ENCODE measurements at places on chromosomes 7 and 10. TPM values are rescaled to one million over a fixed set of nuclear protein-coding genes. Genes with fewer than 3 reads are reported as not detected.

AUTS2 gene
- total RNA-seq = 19.2 TPM

SLC13A4 gene
- 0.14 TPM for total RNA-seq

GIMAP1 gene
- total RNA-seq = not detected

OR2A2 gene
- not detected for total RNA-seq

- no peak for DNase-seq
Observed at GRCh38 chr7:15906436-15906835, 220.0 kb upstream of the MEOX2 start.

GRCh38 chr7:132407764-132408163 lies 168.5 kb downstream of the PLXNA4 start:
- no peak for DNase-seq

DNA sequence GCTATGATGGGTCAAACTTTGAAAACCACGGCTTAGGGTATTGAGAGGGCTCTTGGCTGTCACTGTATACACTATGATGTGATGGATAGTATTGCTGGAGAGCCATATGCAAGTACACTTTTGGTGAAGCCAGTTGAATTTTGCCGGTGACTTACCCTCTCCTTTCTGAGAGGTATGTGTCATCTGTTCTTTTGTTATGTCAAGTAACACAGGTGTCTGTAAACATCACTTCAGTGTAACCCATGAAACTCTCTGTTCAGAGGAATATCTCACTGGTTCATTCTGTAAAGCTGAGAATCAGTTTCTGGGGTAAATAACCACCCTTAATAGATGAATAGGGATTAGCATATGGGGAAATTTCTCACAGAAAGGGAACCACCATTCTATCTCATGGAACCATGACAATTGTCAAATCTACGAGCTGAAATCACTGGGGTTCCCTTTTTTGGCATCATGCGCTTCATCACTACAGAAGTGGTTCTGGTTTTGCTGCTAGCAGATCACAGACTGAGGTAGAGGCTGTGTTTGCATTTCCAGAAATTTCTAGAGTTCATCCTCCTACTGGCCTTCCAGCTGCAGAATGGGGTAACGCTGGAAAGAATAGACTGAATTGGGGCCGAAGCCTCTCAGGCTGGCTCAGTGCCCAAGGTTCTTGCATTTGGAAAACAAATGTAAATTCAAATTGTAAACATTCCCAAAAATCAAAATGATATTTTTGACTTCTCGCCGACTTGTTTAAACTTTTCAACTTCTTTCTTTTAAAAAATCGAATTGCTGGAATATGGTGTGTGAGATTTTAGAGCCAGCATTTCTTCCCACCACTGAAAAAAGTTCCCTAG lies 83.3 kb upstream of the CREB5 start:
- DNase-seq = no peak

GRCh38 chr10:14945108-14945507 lies 8.8 kb downstream of the DCLRE1C start:
- no peak for DNase-seq

- DNase-seq = peak; percentile 61
Observed at GRCh38 chr10:36725581-36726520, 399.5 kb upstream of the ANKRD30A start.

GRCh38 chr10:97468162-97468561 lies 22.2 kb downstream of the ZDHHC16 start:
- DNase-seq = no peak

GRCh38 chr7:12244129-12244528 lies 33.0 kb downstream of the TMEM106B start:
- no peak for DNase-seq
